ENCODE measurements at places on chromosomes 12 and 14. TPM values are rescaled to one million over a fixed set of nuclear protein-coding genes. Genes with fewer than 3 reads are reported as not detected.

NTF3 gene
- total RNA-seq, result 4.7 TPM

ARHGEF25 gene
- 22.3 TPM for total RNA-seq

LMBR1L gene
- 51.3 TPM for total RNA-seq

DACT1 gene
- total RNA-seq, result 259 TPM

PPFIA2 gene
- 53.5 TPM for total RNA-seq

DNA sequence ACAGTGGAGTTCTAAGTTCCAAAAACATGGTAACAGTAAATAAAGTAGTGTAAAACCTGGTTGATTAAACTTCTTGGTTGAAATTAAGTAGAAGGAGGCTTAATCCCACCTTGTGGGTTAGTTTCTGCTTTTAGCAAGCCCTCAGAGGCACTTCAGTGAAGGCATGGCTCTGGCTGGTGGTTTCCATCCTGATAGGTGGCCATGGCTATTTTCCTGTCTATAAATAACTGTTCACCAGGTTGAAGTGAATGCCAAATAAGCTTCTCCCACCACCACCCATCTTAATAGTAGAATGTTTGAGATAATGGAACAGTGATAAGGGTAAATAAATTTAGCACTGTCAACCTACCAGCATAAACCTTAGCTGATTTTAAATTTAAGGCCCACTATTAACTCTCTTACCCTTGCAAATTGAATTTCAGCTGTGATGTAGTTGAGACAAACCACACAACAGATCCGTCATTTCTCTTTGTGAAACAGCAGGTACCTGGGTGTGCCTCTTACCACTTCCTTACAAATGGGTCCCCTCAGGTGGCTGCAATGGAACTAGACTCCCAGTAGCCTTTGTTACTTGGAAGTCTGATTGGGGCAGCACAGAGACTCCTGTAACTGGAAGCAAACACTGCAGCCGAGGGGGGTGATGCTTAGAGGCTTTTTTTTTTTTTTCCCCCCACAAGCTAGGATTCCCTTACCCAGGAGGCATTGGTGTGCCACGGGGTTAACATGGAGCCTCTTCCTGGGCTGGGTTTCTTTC lies 41.4 kb downstream of the DAAM1 start:
- no peaks in the 10 kb centered on the region for H3K27me3 ChIP-seq
- H3K36me3 ChIP-seq, result no peaks in the 10 kb centered on the region
- peak overlapping the region; percentile 92 for H3K27ac ChIP-seq
- H3K4me3 ChIP-seq, result no peak overlapping the region
- peaks cover 35% of the 10 kb centered on the region for H3K4me1 ChIP-seq

DNA sequence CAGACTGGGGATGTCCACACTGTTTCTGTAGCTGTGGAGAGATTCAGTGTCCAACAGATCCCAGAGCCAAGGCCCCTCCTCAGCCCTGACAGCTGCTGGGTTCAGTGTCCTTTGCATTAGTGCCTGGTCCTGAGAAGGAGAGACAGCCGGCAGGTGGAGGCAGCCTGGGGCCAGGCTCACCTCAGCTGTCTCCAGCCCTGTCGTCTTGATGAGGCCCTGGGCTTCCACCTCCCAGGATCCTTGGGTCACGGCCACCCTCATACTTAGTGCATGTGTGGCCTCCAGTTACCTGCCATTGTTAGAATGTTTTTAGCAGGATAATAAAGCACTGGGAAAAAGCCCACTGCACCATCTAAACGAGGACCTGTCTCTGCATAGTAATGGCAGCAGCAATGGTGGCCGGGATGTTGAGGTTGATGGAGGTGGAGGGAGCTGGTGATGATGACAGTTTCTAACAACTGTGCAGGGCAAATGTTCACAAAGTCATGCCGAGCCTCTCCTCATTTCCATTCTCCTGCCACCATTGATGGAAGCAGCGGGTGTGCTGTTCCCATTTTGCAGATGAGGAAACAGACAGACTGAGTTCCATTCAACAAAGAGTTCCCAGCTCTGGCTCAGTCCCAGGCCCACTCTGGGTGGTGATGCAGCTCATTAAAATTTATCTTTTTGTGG lies 17.7 kb downstream of the ASB2 start:
- no peaks in the 10 kb centered on the region for H3K27me3 ChIP-seq
- H3K4me1 ChIP-seq, result peaks cover 59% of the 10 kb centered on the region
- no peaks in the 10 kb centered on the region for H3K36me3 ChIP-seq

DNA sequence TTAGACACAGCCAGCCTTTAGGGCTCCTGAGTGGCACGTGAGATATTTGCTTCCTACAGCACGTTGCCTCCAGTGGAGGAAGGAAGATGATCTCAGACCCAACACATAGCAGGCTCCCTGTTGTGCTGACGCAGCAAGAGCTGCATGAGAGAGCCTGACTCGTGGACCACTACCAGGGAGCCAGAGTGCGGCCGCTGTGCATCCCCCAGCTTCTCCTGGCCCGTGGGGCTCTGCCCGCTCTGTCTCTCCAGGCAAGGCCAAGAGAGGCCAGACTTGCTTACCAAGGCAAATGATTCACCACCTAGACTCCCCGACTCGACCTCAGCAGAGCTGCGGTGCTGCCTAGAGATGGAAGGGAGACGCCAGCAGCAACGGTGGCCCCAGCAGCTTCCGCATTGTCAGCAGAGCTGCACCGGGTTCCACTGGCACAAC lies 37.5 kb downstream of the MAP3K9 start:
- no peaks in the 10 kb centered on the region for H3K36me3 ChIP-seq
- no peak for DNase-seq
- H3K4me3 ChIP-seq, result no peak overlapping the region
- no peaks in the 10 kb centered on the region for H3K27me3 ChIP-seq
- H3K27ac ChIP-seq, result no peak overlapping the region

GRCh38 chr12:93109551-93110203 lies 180.6 kb upstream of the EEA1 start:
- no peaks in the 10 kb centered on the region for H3K36me3 ChIP-seq
- no peak overlapping the region for H3K4me3 ChIP-seq
- H3K4me1 ChIP-seq, result peaks cover 50% of the 10 kb centered on the region

GRCh38 chr12:67045650-67046049 lies 223.5 kb upstream of the CAND1 start:
- H3K4me3 ChIP-seq, result no peak overlapping the region
- no peaks in the 10 kb centered on the region for H3K27me3 ChIP-seq
- DNase-seq, result no peak
- peaks cover 19% of the 10 kb centered on the region for H3K4me1 ChIP-seq

GRCh38 chr12:49777800-49778748 lies 36.7 kb downstream of the TMBIM6 start:
- H3K4me1 ChIP-seq, result no peaks in the 10 kb centered on the region
- peaks cover 7% of the 10 kb centered on the region for H3K27me3 ChIP-seq
- peak; percentile 71 for DNase-seq
- no peak overlapping the region for H3K4me3 ChIP-seq

GRCh38 chr14:91108941-91109611 lies 4.8 kb upstream of the DGLUCY start:
- H3K4me1 ChIP-seq, result no peaks in the 10 kb centered on the region
- no peaks in the 10 kb centered on the region for H3K27me3 ChIP-seq
- no peak for DNase-seq

DNA sequence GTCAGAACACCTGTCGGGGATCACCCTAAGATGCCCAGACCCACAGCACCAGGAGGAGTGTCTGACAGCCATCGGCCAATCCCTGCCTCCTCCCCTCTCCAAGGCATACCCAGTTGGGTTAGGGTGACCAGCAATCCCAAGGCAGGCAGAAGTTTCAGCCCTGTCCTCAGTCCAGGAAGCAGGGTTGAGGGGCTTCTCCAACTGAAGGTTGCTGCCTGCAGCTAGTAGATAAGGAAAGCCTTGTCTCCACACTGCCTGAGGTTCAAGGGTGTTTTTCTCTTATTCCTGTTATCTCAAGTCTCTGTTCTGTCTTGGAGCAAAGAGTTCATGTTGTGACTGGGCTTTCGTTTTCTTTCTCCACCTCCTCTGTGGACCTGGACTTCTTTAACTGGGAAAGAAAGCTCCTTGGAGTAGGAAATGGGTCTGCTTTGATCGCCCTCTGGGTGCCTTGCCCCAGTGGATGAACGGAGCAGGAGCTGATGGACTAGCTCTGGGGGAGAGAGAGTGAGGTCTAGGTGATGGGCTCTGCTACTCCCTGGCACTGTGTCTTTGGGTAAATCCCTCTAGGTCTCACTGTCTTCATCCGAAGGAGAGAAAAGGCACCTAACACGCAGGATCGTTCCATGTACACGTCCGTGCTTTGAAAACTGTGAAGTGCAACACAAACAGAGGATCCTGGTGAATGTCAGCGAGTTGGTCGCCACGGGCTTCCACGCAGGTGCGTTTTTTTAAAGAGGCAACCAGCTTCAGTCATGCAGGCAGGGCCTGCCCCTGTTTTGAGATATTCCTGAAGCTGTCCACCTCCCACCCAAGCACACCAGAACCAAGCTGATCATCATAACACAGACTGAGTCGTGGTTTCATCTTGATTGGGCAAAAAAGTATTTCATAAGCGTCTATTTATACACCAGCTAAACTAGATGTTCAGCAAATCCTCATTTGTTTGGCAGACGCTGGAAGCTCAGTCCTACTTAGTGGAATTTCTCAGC lies 52.5 kb upstream of the FOXN3 start:
- H3K4me3 ChIP-seq, result no peak overlapping the region
- no peaks in the 10 kb centered on the region for H3K27me3 ChIP-seq
- no peak overlapping the region for H3K27ac ChIP-seq
- no peaks in the 10 kb centered on the region for H3K4me1 ChIP-seq
- H3K36me3 ChIP-seq, result no peaks in the 10 kb centered on the region

DNA sequence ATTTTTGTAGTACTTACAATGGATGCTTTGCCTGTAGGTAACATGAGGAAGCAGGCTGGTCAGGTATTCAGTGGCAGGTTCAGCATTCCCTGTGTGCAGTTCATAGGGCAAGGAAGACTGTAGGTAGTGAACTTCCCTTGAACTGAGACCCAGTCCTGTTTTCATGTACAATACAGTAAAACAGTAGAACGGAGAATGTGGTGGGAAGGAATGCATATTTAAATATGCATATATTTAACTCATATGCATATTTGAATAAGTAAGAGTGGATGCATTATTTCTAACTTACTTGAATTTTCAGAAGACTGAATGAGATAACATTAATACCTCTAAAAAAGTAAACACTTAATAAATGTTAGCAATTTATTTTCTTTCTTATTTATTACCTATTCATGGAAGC lies 147.6 kb upstream of the FLRT2 start:
- no peak overlapping the region for H3K4me3 ChIP-seq
- no peaks in the 10 kb centered on the region for H3K36me3 ChIP-seq
- H3K27me3 ChIP-seq, result no peaks in the 10 kb centered on the region
- no peak overlapping the region for H3K27ac ChIP-seq
- no peak for DNase-seq
- H3K4me1 ChIP-seq, result no peaks in the 10 kb centered on the region

GRCh38 chr12:89645434-89645833 lies 63.2 kb downstream of the ATP2B1 start:
- no peaks in the 10 kb centered on the region for H3K36me3 ChIP-seq
- H3K27ac ChIP-seq, result no peak overlapping the region
- peaks cover 4% of the 10 kb centered on the region for H3K4me1 ChIP-seq
- H3K27me3 ChIP-seq, result no peaks in the 10 kb centered on the region
- no peak overlapping the region for H3K4me3 ChIP-seq

DNA sequence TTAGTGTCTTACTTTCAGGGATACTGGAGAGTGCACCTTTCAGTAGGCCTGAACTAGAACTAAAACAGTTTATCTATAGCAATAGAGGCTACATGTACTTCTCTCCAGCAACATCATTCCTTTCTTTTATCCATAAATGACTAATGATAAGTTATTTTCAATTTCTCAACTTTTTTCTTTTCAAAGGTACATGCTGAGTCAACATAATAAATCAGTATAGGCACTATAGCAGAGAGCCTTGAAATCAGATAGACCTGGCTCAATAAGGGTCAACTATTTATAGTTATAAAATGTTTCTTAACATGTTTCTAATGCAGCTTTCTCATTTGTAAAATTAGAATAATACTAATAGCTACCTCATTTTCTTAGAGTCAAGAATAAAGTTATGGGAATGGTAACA lies 5.6 kb downstream of the IL22 start:
- H3K27me3 ChIP-seq, result no peaks in the 10 kb centered on the region
- H3K36me3 ChIP-seq, result no peaks in the 10 kb centered on the region
- DNase-seq, result no peak
- peak overlapping the region; percentile 8 for H3K27ac ChIP-seq
- peaks cover 32% of the 10 kb centered on the region for H3K4me1 ChIP-seq

DNA sequence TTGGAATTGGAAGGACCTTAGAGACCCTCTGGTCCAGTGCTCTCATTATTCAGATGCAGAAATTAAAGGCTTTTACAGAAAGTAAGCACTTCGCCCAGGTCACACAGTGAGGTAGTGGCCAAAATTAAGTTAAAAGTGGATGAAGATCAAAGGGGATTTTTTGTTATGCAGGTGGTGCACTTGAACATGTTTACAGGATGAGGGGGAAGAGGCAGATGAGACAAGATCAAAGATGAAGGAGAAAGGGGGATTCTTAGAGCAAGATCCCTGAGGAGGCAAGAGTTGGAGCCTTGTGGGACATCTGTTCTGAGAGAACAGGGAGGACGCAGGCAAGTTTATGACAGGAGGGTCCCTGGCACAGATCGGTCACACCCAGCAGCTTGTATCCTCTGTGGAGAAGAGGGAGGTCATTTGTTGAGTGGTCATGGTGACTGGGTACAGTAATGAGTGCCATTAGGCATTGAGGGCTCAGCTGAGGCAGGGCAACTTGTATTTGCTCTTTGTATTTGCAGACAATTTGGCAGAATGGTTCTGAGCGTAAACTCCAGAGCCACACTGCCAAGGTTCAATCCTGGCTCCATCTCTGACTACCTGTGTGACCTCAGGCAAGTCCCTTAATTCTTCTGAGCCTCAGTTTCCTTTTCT lies 84.0 kb downstream of the BORCS5 start:
- peaks cover 39% of the 10 kb centered on the region for H3K4me1 ChIP-seq
- H3K36me3 ChIP-seq, result no peaks in the 10 kb centered on the region
- H3K4me3 ChIP-seq, result no peak overlapping the region
- no peak overlapping the region for H3K27ac ChIP-seq
